ENCODE measurements at places on chromosomes 7 and 10.

DNA sequence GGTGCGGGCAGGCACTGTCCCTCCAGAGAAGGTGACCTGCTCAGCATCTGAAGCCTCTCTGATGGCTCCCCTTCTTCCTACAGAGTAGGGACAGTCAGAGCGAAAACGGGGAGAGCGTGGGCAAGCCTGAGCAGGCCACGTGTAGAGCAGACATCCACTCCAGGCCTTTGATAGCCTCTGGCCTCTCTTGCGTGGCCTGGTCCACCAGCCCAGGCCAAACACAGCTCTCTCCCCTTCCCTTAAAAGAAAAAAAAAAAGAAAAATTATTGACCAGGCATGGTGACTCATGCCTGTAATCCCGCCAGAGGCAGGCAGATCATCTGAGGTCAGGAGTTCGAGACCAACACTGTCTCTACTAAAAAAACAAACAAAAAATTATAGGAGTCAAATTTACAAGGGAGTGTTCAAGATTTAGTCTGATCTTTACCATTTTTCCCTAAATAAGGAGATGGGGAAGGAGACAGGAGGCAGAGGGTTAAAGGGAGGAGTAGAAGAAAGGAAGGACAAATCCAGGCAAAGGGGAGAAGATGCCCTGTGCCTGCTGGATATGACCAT lies 84.8 kb downstream of the PLXNA4 start:
- no peak for DNase-seq

- no peak for DNase-seq
These were observed 261.8 kb upstream of the SHH start for GRCh38 chr7:156074084-156074483.

GRCh38 chr10:6699336-6699735 lies 119.3 kb upstream of the PRKCQ start:
- DNase-seq = no peak

GRCh38 chr10:96606216-96606615 lies 19.4 kb upstream of the TM9SF3 start:
- DNase-seq = peak; percentile 55

- DNase-seq = peak; percentile 95
These were observed 149.5 kb upstream of the SVIL start for GRCh38 chr10:29784175-29784773.

GRCh38 chr10:75507469-75507868 lies 76.0 kb downstream of the LRMDA start:
- DNase-seq = no peak

GRCh38 chr7:6171532-6172223 lies 100.7 kb downstream of the CYTH3 start:
- no peak for DNase-seq

DNA sequence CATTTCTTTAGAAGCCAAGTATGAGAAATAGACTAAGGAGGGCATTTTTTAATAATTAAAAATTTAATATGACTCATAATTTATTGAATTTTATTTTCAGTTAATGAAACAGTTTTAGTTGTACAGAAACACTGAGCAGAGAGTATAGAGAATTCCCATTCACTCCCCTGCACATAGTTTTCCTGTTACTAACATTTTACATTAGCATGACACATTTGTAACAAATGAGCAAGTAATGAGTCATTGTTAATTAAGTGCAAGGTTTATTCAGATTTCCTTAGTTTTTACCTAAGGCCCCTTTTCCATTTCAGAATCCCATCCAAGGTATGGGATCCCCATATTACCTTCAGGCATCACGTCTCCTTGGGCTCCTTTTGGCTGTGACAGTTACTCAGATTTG lies 271.5 kb upstream of the FZD8 start:
- peak; percentile 74 for DNase-seq

DNA sequence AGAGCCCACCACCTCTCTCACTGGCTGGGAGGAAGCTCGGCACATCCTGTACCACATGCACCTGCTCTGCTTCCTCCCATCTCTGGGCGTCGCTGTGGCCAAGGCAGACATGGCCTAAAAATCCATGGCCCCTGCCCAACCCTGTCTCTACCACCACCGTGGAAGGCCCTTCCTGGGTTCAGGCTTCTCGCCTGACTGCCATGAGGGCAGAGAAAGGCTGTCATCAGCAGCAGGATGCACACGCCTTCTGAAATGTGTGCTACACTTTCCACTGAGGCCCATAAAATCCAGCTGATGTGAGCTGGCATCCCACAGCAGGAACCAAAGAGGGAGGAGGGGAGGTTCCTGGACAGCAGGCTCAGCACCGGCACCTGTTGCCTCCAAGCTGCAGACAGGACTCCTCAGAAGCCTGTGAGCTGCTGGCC lies 93.4 kb downstream of the PTPRN2 start:
- DNase-seq = no peak

- no peak for DNase-seq
These were observed 403.8 kb upstream of the MGMT start for GRCh38 chr10:129063212-129063611.

DNA sequence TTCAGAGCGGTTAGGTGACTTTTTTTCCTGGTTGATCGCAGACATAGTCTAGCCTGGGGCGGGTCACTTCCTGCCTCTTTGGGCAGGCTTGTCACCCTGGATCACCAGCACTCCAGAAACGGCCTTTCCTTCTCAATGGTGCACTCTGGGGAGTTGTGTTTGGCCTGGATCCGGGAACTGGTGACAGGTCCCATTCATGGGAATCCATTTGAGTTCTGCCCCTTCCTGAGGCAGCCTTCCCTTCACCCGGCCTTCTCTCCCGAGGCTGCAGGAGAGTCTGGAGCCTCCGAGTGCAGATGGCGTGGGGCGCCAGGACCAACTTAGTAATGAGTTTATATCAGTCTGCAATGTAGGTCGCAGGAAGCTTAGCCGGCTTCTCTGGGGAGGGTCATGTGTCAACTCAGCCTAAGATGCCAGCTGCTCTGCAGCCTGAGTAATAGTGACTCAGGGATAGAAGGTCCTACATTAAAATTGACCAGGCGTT lies 54.2 kb downstream of the TACR2 start:
- no peak for DNase-seq

DNA sequence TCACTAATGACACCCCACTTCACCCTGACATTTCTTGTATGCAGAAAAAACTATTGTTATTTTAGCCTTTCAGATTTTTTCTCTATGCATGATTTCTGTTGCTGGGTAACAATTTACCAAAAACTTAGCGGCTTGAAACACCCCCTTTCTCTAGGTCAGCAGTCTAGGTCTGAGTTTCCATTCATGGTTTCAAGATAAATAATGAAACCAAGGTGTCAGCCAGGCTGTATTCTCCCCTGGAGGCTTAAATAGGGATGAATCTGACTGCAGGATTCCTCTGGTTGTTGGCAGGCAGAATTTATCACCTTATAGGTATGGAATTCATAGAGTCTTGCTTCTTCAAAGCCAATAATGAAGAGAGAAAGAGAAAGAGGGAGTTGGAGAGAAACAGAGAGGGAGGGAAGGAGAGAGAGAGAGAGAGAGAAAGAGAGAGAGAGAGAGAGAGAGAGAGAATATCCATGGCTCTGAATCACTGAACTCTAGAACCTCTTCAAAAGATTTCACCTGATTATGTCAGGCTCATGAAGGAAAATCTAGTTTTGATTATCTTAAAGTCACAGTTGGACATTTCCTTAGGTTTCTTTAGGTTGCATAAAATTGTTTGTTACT lies 1224.6 kb upstream of the LRRTM3 start:
- no peak for DNase-seq

GRCh38 chr7:27971171-27971812 lies 209.3 kb downstream of the JAZF1 start:
- no peak for DNase-seq

- DNase-seq = no peak
These were observed 3.9 kb downstream of the LRWD1 start for GRCh38 chr7:102468478-102469350.

DNA sequence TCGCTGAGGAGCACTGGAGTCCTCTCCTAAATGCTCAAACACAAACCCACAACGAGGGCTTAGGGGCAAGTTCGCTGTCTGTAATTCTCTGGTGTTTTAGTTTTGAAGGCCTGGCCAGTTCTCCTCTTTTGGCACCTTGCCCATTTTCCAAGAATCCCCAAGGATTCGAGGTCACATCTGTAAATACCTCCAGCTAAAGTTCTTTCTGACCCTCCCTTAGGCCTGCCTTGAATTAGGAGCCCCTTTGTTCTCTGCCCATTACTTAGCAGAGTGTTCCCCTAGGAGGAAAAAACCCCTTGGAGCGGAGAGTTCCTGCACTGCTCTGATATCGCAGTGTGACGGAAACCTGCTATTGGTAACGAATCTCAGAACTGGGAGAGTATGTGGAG lies 743 bp upstream of the PYROXD2 start:
- DNase-seq = peak; percentile 63

DNA sequence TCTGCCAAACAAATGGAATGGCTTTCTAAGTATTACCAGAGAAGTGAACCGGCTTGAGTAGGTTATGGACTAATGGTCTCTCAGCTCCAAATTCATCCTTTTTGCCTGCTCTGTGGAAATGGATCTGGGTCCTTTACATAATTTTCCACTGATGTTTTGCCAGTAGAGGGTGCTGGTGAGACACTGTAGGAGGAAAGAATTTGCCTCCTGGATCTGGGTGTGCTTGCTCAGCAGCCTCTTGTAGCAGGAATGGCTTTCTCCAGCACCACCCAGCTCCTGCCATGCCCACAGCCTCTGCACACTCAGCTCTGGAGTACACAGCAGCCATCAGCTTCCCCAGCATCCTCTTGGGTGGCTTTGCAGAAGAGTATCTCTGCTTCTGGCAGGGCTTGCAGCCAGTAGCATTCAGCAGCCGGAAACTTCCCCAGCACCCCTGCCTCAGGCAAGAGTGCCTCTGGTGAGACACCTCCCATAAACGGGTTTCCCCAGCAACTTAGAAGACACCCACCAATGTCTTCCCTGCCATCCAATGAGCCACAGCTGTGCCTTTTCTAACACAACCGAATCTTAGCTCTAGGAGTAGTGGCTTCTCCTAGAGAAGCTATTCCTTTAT lies 235.0 kb upstream of the PLPP4 start:
- DNase-seq = peak; percentile 70

GRCh38 chr7:47345857-47346298 lies 236.0 kb downstream of the TNS3 start:
- no peak for DNase-seq

GRCh38 chr10:23742368-23742767 lies 303.5 kb downstream of the OTUD1 start:
- no peak for DNase-seq

GRCh38 chr10:93437086-93437945 lies 44.8 kb downstream of the MYOF start:
- peak; percentile 99 for DNase-seq

DNA sequence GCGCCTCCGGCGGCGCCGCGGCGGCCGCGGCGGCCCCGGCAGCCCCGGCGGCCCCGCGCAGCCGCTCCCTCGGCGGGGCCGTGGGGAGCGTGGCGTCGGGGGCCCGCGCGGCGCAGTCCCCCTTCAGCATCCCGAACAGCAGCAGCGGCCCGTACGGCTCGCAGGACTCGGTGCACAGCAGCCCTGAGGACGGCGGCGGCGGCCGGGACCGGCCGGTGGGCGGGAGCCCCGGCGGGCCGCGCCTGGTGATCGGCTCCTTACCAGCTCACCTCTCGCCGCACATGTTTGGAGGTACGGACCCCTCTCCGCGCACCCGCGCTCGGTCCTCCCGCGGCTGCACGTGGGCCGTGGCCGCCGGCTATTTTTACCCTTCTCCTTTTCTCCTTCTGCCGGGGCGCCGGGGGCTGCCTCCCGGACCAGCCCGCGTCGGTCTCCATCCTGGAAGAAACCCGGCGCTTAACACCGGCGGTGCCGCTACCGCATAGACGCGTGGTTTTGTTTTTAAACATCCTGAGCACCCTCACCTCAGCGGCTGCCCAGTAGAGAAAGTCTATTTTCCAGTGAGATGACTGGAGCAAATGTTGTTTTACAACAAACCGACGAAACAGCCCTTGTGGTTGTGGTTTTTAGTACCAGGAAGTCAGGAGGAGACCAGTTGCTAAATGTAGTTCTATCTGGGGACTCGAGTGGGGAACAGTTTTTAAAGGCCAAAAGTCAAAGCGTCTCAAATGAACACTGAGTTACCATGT lies 1.3 kb downstream of the ZNRF2 start:
- DNase-seq = peak; percentile 29

- DNase-seq = no peak
These were observed 74.2 kb downstream of the CTNNA3 start for GRCh38 chr10:67621834-67622233.

- no peak for DNase-seq
These were observed 76.0 kb upstream of the CTTNBP2 start for GRCh38 chr7:117949232-117949631.

GRCh38 chr7:46099076-46099475 lies 178.0 kb upstream of the IGFBP3 start:
- no peak for DNase-seq

GRCh38 chr7:141074162-141074991 lies 513 bp downstream of the TMEM178B start:
- no peak for DNase-seq

- peak; percentile 40 for DNase-seq
These were observed 386.6 kb downstream of the SH2D4B start for GRCh38 chr10:80924063-80924952.

DNA sequence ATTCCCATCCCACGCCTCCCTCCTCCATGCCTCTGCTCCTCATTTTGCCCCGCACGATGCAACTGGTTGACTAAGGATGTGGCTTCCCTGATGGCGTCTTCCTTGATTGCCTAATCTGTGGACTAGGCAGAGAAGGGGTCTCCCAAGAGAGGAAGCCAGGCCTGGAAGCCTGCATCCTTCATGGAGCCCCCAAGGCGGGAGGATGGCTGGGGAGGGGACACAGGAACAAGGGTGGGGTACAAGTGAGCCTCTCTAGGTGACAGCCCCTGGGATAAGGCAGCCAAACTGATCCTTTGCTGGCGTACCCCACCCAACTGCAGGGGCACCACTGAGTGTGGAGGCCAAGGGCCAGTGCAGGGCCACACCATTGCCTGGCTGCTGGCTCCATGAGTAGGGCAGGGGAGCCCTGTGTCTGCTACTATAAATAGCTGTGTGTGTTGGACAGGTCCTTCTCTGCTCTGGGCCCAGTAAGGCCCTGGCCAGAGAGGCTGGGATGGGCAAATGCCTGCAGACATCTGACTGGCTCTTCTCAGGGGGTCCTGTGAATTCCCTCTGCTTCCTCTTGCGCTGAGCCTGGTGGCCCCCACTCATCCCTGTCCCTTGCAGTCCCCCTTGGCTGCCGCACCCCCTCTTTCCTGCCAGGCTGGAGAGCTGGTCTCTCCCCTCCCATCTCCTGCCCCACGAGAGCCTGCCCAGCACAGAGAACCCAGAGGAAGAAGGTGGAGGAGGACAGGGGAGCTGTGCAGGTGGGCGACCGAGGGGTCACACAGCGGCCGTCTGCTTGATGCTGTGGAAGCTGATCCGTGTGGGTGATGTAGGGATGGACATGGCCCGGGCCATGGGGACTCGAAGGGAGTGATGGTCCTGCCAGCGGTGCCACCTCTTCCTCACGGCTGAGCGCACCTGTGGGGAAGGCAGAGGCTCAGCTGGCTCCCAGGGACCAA lies 29.3 kb downstream of the CRHR2 start:
- no peak for DNase-seq

Data from fibroblast of upper back skin (primary cell).